ENCODE measurements at places on chromosomes 4 and X. TPM values are rescaled to one million over a fixed set of nuclear protein-coding genes. Genes with fewer than 3 reads are reported as not detected.

PDCL2 gene
- total RNA-seq = not detected

ADGRG4 gene
- total RNA-seq = not detected

GRCh38 chr4:102163404-102164140 is 181.7 kb downstream of the SLC39A8 start:
- DNase-seq = no peak

GRCh38 chr4:131296192-131296591 is 1852.9 kb upstream of the PCDH10 start:
- peak; percentile 12 for DNase-seq

GRCh38 chr4:151668689-151669402 is 92.0 kb downstream of the GATB start:
- no peak for DNase-seq
